Islet precursor cell (in vitro differentiated cells): ENCODE measurements at places on chromosomes 1 and 21.

- DNase-seq: no peak
Observed at GRCh38 chr1:2985067-2985561, 36.2 kb upstream of the ACTRT2 start.

GRCh38 chr1:14546416-14546815, 52.1 kb upstream of the KAZN start:
- no peak for DNase-seq

DNA sequence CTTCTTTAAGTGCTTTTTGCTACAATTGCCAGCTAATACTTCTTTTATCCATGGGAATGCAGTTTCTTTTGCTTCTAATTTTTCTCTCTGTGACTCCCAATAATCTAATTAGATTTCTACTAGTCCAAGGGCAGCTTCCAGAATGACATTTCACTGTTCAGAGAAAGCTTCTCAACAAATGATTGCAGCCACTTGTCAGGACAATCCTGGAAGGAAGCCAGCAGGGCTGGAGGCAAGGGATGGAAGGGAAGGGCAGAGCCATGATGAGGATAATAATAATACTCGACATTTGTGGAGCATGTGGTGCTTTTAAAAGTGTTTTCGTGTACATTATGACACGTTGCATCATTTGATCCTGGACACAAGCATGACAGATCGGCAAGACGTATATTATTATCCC, 19.4 kb downstream of the F11R start:
- no peak for DNase-seq

- no peak for DNase-seq
Observed at GRCh38 chr1:2376931-2377672, 14.3 kb downstream of the MORN1 start.

DNA sequence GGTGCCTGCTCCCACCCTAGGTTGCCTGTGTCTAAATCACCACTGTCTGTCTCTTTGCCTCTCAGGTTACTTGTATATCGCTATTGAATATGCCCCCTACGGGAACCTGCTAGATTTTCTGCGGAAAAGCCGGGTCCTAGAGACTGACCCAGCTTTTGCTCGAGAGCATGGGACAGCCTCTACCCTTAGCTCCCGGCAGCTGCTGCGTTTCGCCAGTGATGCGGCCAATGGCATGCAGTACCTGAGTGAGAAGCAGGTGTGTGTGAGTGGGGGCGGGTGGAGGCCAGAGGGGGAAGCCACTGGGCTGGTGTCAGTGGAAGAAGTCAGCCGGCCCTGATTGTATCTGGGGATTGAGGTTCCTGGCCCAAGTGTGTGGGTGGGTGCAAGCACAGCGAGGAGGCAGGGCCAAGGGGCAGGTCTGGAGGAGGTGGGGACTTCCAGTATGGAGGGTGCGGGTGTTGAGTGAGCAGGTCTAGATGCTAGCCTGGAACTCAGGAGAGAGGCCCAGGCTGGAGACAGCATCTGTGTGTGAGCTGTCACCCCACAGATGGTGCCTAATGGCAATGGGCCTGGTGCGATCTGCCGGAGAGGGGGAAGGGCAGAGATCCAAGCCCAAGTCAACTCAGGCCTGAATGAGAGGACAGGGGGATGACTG, 17.2 kb downstream of the TIE1 start:
- peak; percentile 51 for DNase-seq

DNA sequence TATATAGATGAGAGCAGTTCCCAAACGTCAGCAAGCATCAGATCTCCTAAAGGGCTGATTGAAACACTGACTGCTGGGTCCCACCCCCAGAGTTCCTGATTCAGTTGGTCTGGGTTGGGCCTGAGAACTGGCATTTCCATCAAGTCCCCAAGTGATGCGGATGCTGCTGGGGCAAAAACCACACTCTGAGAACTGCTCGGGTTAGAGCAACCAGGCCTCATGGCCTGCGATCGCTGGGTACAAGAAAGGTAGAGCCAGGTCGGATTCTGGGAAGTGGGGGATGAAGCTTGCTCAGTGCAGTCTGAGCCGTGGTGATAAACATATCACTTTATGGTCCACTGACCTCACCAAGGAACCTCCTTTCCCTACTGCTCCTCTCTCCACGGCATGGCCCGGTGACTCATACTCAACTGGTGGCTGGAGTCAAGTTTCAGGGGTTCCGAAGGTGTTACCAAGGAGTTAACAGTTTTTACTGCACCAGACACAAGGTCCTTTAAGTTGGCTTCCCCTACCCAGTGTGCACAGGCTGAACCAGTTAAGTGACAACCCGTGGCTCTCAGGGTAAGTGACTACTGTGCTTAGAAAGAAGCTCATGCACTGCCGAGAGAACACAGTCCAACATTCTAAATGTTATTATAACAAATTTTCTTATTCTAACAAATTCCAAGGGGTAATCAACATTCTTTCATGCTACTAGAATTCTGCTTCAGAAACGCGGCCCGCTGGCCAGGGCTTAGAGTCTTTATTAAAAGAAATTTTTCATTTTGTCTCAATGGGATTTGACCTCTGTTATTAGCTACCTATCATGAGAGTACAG, 153.5 kb downstream of the TGFBR3 start:
- peak; percentile 88 for DNase-seq

DNA sequence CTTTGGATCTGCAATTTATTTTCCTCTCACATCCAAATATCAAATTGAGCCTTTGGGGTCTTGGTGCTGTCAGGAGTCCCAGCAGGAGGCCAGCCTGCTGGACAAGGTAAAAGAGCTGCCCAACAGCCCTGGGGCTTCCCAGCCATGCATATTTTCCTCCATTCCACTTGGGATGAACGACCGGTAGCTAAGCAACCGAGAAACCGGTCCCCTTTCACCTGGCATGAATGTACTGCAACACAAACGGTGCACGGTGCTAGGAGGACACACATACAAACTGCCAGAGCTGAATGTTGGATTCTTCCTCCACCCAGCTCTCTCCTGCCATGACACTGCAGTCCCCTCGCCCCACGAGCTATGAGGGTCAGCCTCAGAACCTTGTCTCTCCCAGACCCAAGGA, 42.7 kb downstream of the BCAR3 start:
- peak; percentile 84 for DNase-seq

- peak; percentile 99 for DNase-seq
Observed at GRCh38 chr1:19009882-19010321, 53.4 kb upstream of the IFFO2 start.

DNA sequence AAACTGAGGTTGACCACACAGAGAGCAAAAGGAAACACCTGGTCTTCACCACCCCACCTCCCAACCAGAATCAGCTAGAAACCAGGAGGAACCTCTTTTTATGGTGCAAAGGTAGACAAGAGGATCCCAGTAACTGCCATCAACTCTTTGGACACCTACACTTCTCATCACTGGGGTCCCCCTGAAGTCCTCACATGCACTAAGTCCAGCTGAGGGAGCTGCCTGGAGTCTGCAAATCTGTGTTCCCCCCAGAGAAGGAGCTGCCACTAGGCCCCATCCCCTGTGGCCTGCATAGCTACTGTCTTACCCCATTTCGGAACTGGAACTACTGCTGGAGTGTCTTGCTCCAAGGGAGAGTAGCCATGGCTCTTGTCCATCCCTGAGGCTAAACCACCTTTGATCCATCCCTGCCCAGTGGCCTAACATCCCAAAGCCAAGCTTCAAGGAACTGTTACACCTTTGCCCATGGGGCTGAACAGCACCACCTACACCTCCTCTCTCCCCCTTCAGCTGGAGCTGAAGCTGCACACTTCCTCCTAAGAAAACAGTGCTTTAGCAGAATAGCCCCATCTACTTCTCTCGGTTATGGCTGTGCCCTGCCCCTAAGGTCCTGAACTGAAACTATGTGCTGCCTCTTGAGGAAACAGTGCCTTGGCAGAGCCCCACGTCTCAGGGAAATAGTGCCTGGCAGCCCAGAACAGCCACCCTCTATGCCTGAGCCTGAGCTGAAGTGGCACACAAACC, 85.4 kb upstream of the CD53 start:
- DNase-seq: no peak

DNA sequence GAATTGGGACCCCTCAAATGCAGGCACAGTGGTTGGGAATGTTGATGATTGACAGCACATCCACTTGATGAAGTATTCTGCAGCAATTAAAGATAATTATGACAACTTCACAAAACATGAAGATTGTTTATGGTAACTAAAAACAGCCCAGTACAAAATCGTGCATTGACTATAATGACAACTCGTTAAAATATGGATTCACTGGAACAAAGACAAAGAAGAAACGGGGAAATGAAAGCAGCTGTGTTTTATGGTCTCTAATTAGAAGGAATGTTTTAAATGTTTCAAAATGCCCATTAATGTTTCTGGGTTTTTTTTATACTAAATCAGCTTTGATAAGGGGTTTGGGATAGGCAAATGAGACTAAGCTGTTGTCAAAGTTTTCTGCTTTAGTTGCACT, 36.1 kb downstream of the NIPAL3 start:
- DNase-seq: no peak

- no peak for DNase-seq
Observed at GRCh38 chr1:53536606-53537005, 77.4 kb downstream of the DMRTB1 start.

GRCh38 chr1:236142253-236143103, at the start of gene GPR137B:
TSS of gene GPR137B (plus strand) at chr1:236142539. CDS start at chr1:236142623, 84 bp downstream.
- peak; percentile 72 for DNase-seq

DNA sequence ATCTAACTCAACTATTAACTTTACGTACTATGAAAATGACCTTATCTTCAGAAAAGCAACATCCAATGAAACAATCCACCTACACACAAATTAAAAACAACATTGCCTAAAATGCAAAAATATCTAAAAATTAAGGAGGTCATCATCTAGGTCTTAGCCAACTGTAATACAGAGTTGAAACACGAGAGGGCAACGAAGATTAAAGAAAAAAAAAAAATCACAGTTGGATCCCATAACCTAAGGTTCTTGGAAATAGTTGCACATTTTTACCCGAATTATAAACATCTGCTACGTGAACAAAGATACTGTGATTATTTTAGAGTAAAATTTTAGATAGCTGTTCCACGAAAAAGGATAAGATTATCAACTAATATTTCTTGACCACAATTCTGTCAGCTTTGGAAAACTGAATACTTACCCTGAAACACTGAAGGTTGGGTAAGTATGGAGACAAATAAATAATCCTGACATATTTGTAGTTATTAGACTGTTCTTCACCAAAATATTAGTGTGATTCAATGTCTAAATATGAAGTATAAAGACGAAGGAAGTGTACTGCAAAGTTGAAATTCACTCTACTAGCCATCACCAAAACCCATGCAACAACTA, 88.0 kb upstream of the AK4 start:
- no peak for DNase-seq

DNA sequence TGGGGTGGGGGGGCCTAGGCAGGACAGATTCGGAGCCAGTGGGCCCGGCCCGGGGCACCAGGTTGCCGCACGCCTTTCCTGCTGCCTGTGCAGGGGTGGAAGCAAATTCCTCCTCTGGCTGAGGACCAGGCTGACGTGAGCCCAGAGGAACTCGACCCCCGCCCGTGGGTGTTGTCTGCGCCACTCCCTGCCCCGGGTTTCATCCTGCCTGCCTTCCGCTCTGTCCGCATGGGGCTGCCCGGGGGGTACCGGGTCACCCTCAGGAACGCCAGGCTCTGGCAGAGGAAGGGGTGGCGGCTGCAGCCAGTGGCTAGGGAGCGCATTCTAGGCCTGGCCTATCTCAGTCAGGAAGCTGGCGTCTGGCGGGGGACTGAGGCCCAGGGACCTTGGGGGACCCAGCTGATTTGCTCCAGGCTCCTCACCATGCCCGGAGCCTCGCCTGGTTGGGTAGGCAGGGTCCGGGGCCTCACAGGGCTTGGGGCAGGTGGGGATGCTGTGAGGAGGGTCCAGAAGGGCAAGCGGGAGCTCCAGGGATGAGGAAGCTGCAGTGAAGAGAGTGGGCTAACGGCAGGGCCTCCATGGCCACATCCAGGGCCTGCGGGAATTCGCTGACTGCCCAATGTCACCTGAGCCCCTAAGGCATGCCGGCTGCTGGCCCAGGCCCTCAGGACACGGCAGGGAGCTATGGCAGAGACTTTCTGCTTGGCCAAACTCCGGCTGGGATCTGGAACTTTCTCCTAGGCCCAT, 2.4 kb upstream of the IBA57 start:
- DNase-seq: peak; percentile 75

DNA sequence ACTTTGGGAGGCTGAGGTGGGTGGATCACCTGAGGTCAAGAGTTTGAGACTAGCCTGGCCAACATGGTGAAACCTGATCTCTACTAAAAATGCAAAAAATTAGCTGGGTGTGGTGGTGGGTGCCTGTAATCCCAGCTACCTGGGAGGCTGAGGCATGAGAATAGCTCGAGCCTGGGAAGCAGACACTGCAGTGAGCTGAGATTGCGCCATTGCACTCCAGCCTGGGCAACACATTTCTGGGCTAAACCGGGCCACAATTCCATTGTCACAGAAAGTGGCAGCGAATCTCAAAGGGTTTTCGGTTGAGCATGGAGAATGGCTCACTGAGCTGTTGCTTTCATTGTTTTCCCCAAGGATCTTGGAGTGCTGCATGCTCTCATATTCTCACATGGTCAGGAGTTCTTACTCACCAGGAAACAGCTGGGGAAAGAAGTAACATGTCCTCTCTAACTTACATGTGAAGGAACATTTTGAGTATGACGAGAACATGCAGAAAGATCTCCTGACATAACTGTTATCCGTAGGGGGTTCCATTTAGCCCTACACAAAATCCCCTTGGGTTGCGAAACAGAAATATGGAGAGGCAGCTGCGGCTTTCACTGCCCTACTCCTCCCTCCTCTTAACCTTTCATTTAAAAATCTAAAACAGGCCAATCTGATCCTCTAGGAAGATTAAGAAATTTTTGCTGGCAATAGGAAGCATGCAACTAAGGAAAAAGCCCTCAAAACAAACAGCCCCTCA, 341.1 kb downstream of the PCP4 start:
- DNase-seq: no peak

- DNase-seq: no peak
Observed at GRCh38 chr21:31103571-31104265, 65.4 kb upstream of the KRTAP19-8 start.

DNA sequence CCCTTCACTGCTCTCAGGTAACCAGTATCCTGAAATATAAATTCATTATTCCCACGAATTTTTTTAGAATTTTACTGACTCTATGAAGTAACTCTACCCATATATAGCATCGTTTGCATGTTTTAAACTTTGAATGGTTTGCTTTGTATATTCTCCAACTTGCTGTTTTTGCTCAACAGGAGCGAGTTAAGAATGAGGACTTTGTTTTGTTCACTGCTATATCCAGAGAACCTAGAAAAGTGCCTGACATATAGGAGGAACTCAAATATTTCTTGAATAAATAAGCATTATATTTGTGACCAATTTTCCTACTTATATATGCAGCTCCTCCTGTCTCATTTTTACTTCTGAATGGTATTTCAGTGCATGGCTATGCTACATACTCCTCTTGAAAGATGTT, 43.4 kb downstream of the NUF2 start:
- DNase-seq: no peak

GRCh38 chr1:34361781-34362357, 185.2 kb downstream of the C1orf94 start:
- DNase-seq: peak; percentile 12

GRCh38 chr1:212970085-212970484, 19.7 kb downstream of the VASH2 start:
- peak; percentile 60 for DNase-seq

GRCh38 chr1:91925644-91926435, 23.4 kb upstream of the BRDT start:
- no peak for DNase-seq

- no peak for DNase-seq
Observed at GRCh38 chr1:157030728-157031127, 14.8 kb downstream of the ARHGEF11 start.

GRCh38 chr1:210689826-210690225, 361.1 kb downstream of the HHAT start:
- DNase-seq: no peak
